GM12878 (cell line): ENCODE measurements at places on chromosomes 12 and 14. TPM values are rescaled to one million over a fixed set of nuclear protein-coding genes. Genes with fewer than 3 reads are reported as not detected.

DNA sequence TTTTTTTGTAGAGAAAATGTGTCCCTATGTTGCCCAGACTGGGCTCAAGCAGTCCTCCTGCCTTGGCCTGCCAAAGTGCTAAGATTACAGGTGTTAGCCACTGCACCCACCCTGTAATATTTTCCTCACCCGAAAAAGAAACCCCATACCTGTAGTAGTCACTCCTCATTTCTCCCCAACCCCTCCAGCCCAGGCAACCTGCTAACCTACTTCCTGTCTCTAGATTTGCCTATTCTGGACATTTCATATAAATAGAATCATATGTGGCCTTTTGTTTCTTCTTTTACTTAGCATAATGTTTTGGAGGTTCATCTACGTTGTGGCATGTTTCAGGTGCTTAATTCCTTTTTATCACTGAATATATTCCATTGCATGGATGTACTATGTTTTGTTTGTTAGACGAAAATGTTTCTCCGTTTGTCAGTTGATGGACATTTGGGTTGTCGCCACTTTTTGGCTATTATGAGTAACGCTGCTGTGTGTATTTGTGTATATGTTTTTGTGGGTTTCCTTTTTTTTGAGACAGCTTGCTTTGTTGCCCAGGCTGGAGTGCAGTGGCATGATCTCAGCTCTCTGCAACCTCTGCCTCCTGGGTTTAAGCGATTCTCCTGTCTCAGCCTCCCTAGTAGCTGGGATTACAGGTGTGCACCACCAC lies 6.2 kb downstream of the ANKRD13A start:
- no peak for DNase-seq

Gene MEG3
- not detected in 2 replicates for polyA plus RNA-seq

Gene PLA2G1B
- polyA plus RNA-seq, result not detected in 2 replicates

DNA sequence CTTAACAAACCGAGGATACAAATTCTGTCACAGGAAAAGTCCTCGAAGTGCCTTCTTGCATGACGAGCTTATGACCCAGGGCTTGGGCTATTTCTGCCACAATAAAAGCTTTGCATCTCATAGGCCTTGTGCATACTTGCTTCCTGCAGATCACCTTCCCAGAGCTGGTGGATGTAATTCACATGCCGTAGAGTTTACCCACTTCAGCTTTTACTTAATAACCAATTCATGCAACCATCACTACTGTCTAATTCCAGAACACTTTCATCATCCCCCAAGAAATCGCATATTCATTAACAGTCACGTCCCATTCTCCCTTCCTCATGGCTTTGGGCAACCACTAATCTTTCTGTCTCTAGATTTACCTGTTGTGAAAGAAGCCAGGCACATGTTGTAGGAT lies 9.0 kb upstream of the BDKRB1 start:
- no peak for DNase-seq

GRCh38 chr12:4809013-4809448 lies 88.8 kb downstream of the GALNT8 start:
- DNase-seq, result no peak

DNA sequence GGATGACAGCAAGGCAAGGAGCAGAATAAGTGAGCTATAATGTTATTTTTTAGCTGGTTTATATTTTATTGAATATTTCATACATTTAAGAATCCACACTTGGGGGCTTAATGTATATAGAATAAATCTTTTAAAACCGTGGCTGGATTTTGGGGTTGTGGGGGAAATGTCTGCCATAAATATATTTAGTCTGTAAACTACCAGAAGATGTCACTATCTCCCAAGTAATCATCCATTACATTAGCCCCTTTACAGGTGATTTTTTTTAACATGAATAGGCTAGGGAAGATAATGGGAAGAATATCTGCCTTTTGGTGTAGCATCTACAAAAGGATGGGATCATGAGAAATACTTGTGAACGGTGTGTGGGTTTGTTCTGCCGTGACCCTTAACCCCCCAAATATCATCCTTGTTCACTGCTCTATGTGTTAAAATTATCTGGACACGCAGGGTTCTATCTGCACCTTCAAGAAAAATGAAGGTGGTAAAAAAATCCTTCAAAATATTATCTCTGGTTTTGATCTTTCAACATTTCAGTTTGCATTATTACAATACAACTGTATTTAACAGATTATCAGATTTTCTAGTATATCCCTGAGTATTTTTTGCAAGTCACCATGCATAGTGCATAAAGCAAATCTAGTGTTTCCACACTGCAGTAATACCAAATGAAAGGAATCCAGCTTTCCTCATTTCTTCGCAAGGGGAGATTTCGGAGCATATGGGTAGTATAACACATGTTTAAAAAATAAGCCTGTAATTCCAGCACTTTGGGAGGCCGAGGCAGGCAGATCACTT lies 8.0 kb upstream of the SLC17A8 start:
- no peak for DNase-seq

Gene PLEK2
- 0.20 TPM in 1 of 2 replicates, not detected in the other for polyA plus RNA-seq

Gene CMA1
- polyA plus RNA-seq, result not detected in 2 replicates

DNA sequence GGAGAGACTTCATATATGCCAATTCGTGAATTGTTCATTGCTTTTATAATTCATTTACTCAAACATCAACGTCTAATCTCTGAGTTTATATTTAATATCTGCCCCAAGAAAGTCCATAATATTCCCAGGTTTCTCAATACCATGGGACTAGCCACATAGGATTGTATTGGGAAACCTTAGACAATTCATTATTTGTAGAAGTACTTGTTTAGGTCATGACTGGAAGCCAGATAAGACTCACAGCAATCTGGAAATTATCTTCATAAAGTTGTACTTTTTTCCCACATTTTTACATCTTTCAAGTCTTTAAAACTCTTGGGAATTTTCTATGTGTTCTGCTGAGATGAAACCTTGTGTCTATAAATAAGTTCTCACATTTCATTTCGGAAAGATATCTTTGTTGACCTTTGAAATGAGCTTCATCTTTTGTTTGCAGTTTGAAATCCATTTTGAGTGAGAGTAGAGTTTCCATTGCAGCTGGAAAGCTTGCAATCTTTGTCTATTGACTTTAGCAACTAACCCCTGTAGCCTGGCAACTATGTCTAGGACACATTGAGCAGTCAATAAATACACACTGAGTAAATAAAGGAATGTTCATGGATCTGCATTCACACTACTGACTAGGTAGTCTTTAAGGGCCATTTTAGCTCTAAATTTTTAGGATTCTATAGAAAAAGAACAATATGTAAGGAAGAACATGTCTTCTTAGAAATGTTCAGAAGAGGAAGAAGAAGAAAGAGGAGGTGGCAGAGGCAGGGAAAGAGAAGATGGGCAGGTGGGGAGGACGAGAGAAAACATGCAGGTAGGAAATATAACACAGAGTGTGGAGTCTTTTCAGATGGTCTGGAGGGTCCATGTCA lies 154.4 kb downstream of the LRIG3 start:
- no peak for DNase-seq

DNA sequence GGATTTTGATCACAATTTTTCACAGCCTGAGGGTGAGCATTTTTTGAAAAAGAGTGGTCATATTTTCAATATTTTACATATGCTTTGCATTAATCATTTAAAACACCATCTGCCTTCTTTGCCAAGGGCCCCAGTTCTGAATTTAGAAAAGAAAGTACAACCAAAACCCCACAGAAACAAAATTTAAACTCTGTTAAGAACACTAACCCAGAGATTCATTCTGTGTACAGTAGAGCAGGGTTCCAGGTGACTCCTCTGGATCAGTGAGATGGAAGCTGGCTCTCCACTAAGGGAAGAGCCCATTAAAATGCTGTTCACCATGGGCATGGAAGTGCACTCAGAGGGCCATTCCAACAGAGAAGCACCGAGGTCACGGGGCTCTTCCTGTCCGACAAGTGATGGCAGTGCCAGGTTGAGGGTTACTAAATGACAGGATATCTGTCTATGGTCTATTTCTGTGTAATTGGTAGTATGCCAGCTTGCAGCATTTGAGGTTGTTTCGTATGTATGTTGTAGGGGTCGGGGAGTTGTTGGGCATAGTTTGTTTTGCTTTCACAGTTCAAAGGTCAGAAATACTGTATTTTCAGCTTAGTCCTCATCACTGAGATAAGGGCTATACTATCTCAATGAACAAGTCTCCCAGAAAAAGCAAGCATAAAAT lies 95.9 kb downstream of the SLC35F4 start:
- DNase-seq, result no peak

DNA sequence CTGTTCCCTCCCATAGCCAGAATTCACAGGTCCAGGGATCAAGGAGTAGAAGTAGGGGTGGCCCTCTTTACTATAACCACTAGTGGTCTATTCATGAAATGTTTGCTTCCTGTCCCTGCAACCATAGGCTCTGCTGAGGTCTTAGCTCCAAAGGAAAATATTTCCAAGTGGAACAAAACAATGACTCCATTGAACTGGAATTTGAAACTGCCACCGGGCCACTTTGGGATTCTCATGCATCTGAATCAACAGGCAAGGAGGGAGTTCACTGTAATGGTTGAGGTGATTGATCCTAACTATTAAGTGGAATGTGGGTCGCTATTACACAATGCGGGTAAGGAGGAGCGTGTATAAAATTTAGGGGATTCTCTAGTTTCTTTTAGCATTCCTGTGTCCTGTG lies 197.0 kb downstream of the ETNK1 start:
- DNase-seq, result no peak

DNA sequence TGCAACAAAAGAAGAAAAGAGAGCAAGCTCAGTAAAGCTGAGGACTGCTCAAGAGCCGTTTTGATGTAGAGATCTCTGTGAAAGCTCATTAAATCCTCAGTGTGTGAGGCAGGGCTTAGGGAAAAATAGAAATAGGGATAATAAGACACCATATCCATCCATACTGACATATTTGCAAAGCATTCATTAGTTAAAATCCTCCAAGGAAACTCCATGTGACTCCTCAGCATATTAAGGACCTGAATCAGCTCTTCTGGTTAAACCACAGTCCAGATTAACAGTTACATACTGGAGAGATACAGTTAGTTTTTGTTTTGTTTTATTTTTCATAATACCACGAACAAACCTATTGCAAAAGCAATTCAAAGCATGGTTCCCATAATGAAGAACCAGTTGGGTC lies 288.2 kb downstream of the PAWR start:
- DNase-seq, result no peak

GRCh38 chr14:72434856-72435255 lies 459.0 kb downstream of the DPF3 start:
- DNase-seq, result no peak

Gene AQP6
- polyA plus RNA-seq, result 0.06 TPM in 1 of 2 replicates, not detected in the other

Gene HHIPL1
- not detected in 2 replicates for polyA plus RNA-seq

GRCh38 chr14:71168564-71169427 lies 261.5 kb downstream of the PCNX1 start:
- DNase-seq, result no peak

GRCh38 chr12:2234646-2235350 lies 182.0 kb downstream of the CACNA1C start:
- DNase-seq, result no peak

- no peak for DNase-seq
Observed at GRCh38 chr12:2624543-2625288, 170.1 kb upstream of the FKBP4 start.

DNA sequence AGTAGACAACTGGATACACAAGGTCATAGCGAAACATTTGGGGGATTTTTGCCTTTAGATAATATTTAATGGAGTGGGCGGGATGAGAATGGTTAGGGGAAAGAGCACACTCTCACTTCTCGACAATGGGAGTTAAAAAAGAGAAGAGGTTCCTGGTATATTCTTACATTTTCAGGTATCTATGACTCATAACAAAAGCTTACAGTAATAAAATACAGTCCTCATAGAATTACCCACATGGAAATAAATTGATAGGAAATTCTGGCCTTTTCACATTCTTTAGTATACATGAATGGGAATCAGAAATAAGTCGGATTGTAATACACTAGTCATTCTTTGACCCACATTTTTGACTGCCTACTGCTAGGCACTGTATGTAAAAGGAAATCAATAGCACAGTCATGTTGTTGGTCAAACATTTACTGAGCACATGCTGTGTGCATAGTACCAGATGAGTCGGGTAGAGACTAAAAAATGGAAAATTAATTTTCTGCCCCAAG lies 8.2 kb upstream of the CRADD start:
- peak; percentile 32 for DNase-seq

Gene DLGAP5
- polyA plus RNA-seq, result 106 and 108 TPM in 2 replicates

DNA sequence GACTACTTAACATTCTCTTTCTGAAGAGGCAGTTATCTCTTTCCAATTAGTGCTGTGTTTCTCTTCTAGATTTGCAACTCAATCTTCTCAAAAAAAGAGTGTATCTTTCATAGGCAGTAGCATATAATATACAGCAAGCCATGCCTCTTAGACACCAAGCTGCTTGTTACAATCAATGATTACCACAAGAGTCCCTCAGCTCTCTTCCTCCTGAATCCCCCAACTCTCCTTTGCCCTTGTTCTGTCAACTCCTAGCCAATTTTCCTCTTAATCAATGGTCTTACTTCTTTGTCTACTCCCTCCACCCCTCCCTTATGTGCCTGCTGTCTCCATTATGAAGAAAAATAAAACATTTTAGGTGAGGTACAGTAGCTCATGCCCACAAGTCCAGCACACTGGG lies 2.6 kb downstream of the TMTC1 start:
- no peak for DNase-seq

DNA sequence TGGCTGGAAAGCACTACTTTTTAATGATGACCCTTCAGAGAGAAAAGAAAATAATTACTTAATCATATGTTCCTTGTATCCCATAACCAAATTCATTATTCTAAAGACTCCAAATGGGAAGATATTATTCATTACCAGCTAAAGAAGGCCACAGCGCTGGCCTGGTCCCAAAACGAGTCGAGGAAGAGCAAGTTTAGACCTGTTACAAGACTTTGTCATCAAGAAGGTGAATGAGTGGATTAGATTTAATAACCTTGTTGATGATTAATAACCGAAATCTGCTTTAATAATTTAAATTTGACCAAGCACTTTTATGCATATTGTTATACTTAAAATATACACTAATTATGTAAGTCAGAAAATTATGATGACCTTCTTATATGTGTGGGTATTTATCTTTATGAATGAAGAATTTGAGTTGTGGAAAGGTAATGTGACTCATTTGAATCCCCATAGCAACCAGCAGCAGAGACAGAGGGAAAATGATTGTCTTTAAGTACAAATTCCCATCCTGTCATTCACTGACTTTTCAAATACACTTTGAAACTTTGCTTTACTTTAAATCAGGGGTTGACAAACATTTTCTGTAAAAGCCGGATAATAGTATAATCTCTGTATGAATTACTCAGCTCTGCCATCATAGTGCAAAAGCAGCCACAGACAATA lies 200.3 kb upstream of the NPAS3 start:
- DNase-seq, result no peak

GRCh38 chr14:59341858-59342477 lies 123.2 kb downstream of the GPR135 start:
- no peak for DNase-seq

Gene HPD
- not detected in 2 replicates for polyA plus RNA-seq

Gene GPR84
- 3.8 and 4.0 TPM in 2 replicates for polyA plus RNA-seq

Gene KLRB1
- not detected in 2 replicates for polyA plus RNA-seq

Gene CRIP2
- 0.31 and 0.62 TPM in 2 replicates for polyA plus RNA-seq

Gene ELK3
- polyA plus RNA-seq, result 0.87 and 1.2 TPM in 2 replicates

Gene SPIC
- polyA plus RNA-seq, result 0.21 TPM in 1 of 2 replicates, not detected in the other
